ENCODE measurements at places on chromosomes 5 and 9. TPM values are rescaled to one million over a fixed set of nuclear protein-coding genes. Genes with fewer than 3 reads are reported as not detected.

DNA sequence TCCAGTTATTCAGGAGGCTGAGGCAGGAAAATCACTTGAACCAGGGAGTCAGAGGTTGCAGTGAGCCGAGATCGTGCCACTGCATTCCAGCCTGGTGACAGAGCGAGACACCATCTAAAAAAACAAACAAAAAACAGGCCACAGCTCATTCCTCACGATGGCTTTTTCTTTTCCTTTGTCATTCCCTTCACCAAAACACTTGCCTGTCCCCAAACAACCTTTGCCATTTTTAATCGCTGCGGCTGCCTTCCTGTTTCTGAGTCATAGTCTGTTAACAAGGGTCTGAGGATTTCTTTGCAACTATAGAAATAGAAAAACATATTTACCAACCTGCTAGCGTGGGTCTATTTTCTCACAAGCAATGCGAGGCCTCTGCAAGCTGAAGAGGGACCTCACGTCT, 123.0 kb upstream of the FSTL4 start:
- no peak for DNase-seq

DNA sequence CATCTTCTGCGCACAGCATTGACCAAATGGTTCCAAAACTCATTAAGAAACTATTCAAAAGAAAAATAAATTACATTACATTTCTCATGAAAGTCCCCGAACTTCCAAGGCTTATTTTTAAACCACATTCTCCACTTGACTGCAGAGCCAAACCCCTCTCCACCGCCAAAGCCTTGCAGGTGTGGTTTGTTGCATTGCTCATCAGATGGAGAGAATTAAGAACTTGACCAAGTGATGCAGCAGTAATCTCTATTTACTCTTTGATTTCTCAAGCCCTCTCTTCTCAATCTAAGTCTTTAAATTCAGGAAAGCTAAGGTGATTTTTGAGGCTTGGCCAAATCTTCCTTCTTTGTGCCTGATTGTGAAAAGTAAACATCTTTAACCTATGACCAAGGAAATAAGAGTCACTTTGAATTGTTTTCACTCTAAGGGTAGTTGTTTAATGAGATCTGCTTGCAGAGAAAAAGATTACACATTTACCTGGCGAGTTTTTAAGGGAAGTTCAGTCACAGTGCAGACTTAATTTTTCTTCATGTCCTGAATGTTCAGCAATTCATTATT, 290.5 kb upstream of the ITGA1 start:
- no peaks in the 10 kb centered on the region for H3K4me1 ChIP-seq
- DNase-seq: no peak
- H3K36me3 ChIP-seq: no peaks in the 10 kb centered on the region
- no peaks in the 10 kb centered on the region for H3K27me3 ChIP-seq
- H3K27ac ChIP-seq: no peak overlapping the region

CCDC187 gene
- not detected for total RNA-seq

- peaks cover 34% of the 10 kb centered on the region for H3K4me1 ChIP-seq
- no peaks in the 10 kb centered on the region for H3K36me3 ChIP-seq
- no peak overlapping the region for H3K27ac ChIP-seq
These were observed 960 bp downstream of the NR2F1 start for GRCh38 chr5:93583768-93584595.

ENTPD8 gene
- not detected for total RNA-seq

DNA sequence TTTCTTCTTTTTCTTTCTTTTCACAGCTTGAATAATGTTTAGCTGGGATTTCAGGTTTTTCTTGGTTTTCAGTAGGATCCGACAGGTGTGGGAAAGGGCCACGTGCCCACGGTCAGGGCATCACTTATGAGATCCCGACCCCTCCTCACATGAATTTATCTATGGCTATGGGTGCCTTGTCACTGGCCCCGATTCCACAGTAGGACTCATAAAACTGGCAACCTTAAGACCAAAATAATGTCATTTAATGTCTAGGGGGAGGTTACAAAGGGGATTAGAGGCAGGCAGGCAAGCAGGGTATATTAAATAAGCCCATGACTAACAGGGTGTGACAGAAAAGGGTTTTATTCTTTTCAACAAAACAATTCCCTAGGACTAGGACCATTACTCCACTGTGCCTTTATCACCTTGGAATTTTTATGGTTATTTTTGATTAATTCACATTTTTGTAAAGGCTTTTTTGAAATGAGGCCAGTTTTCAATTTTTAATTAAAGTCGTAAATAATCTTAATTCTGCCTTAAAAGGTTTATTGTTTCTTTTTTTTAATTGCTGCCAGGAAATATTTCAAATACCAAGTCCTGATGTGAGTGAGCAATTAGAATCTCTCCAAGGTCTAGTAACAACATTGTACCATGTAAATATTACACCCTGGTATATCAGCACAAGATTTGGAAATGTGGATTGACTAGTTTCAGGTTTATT, 370.4 kb downstream of the GLIS3 start:
- H3K36me3 ChIP-seq: no peaks in the 10 kb centered on the region
- H3K27ac ChIP-seq: no peak overlapping the region
- no peak for DNase-seq
- H3K4me3 ChIP-seq: no peak overlapping the region
- no peaks in the 10 kb centered on the region for H3K4me1 ChIP-seq

DNA sequence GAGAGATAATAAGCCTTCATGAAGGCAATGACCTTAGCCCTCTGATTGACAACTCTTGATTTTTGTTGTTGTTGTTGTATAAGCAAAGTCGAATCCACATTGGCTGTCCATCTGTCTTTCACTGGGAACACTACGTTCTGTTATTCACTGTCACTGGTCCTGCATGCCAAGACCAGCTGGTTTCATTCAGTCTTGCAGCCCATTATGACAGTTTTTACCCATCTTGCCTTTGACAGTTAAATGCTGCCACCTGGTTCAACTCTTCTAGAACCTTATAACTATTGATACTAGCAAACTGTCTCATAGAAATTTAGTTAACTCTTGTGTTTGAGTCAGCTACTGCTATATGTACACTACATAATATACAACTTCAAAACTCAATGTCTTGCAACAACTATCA, 382.3 kb upstream of the CDH10 start:
- H3K4me3 ChIP-seq: no peak overlapping the region
- DNase-seq: no peak
- no peak overlapping the region for H3K27ac ChIP-seq
- H3K27me3 ChIP-seq: no peaks in the 10 kb centered on the region

ADAMTS12 gene
- 1.1 TPM for total RNA-seq

- H3K27me3 ChIP-seq: no peaks in the 10 kb centered on the region
- no peaks in the 10 kb centered on the region for H3K4me1 ChIP-seq
- no peak overlapping the region for H3K4me3 ChIP-seq
- no peak overlapping the region for H3K27ac ChIP-seq
- H3K36me3 ChIP-seq: no peaks in the 10 kb centered on the region
- no peak for DNase-seq
These were observed 225.5 kb downstream of the PTPRD start for GRCh38 chr9:10387282-10387681.

- H3K4me3 ChIP-seq: no peak overlapping the region
- no peaks in the 10 kb centered on the region for H3K27me3 ChIP-seq
These were observed 28.7 kb downstream of the STRBP start for GRCh38 chr9:123239726-123240125.

DNA sequence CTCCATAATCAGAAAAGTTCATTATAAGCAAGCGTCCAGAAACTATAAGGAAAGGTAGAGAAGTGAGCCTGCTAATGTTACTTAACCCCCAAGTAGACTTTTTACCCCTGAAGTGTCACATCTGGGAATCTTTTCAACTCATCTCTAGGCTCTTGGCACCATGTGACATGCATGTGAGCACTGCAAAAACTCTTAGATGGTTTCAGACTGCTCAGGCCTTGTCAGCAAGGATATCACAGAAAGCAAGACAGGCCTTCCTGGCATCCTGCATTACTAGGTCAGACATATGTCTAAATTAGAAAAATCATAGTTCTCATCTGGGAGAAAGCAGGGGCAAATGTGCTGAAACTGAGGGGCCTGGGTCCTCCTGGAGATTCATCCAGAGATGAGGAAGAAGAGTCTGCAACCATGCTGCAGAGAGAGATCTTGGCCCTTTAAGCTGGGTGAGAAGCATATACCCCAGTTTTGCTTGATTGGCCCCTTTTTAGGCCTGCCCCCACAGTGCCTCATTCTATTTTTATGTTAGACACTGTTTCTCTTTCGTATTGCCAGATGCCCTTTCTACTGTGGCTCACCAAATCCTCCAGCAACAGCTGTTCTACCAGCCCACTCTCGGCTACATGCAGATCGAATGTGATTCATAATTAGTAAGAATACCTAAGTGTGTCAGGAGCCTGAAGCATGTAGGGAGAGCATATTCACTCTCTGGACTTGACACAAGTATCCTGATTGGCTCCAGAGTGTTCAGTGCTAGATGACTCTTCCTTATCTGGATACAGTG, 19.0 kb downstream of the TMEM8B start:
- no peaks in the 10 kb centered on the region for H3K36me3 ChIP-seq
- peak overlapping the region; percentile 66 for H3K27ac ChIP-seq
- H3K27me3 ChIP-seq: no peaks in the 10 kb centered on the region
- no peak for DNase-seq
- no peak overlapping the region for H3K4me3 ChIP-seq

GRCh38 chr5:133440467-133441115, 171.8 kb downstream of the FSTL4 start:
- no peaks in the 10 kb centered on the region for H3K36me3 ChIP-seq
- no peaks in the 10 kb centered on the region for H3K4me1 ChIP-seq
- peak overlapping the region; percentile 36 for H3K27ac ChIP-seq
- no peaks in the 10 kb centered on the region for H3K27me3 ChIP-seq

STPG3 gene
- not detected for total RNA-seq

GRCh38 chr5:148091991-148092964, 28.5 kb downstream of the SPINK5 start:
- no peaks in the 10 kb centered on the region for H3K4me1 ChIP-seq
- H3K27ac ChIP-seq: no peak overlapping the region
- H3K36me3 ChIP-seq: no peaks in the 10 kb centered on the region
- DNase-seq: no peak

DNA sequence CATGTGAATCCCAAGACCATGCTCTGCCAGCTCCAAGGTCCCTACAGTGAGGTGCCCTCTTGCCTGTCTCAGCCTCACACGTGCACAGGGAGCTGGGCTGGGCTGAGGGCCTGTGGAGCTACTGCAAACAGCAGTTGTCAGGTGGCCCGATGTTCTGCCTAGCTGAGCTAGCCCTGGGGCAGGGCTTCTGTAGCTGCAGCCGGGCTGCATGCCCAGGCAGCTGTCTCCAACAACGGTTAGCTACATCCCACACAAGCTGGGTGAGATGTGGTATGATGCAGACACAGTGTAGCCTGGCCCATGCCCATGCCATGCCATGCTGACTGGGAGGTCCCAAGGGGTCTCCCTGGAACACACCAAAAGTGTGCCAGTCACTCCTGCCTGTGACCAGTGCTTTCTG, 62.0 kb downstream of the MACROH2A1 start:
- no peaks in the 10 kb centered on the region for H3K27me3 ChIP-seq
- no peak overlapping the region for H3K27ac ChIP-seq
- peaks cover 94% of the 10 kb centered on the region for H3K36me3 ChIP-seq
- peaks cover 17% of the 10 kb centered on the region for H3K4me1 ChIP-seq
- no peak overlapping the region for H3K4me3 ChIP-seq

GRCh38 chr9:78574354-78575045, 277.6 kb downstream of the PSAT1 start:
- H3K4me1 ChIP-seq: no peaks in the 10 kb centered on the region
- no peaks in the 10 kb centered on the region for H3K27me3 ChIP-seq

- no peaks in the 10 kb centered on the region for H3K36me3 ChIP-seq
- peak overlapping the region; percentile 9 for H3K27ac ChIP-seq
- H3K4me1 ChIP-seq: peaks cover 14% of the 10 kb centered on the region
- DNase-seq: no peak
These were observed 70.8 kb upstream of the STARD4 start for GRCh38 chr5:111582993-111583601.

MRRF gene
- 33.3 TPM for total RNA-seq

WNT8A gene
- not detected for total RNA-seq

OLFML2A gene
- total RNA-seq: 31.4 TPM

DNA sequence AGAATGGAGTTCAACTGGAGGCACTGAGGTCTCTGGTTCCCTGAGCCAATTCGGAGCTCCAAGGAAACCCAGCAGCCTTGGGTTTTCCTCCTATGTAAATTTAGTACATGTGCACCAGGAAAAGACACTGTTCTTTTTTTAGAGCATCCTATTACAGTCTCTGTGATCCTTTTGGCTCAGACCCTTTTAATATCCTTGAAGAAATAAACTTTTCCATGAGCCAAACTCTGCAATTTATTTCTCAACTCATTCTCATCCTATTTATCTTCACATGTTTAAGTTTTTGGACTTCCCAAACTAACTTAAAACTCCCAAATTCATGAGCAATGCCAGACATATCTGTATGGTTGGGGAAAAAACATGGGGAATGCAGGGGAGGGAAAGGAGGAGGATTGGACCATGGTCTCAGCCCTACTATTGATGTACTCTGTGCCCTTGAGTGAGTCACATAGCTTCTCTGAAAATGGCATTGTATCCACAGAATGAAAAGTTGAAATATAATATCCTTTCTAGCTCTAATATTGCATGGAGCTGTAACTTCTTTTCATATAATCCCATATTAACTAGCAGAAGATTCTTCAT, 76.6 kb downstream of the PAPPA start:
- no peaks in the 10 kb centered on the region for H3K27me3 ChIP-seq
- H3K4me1 ChIP-seq: no peaks in the 10 kb centered on the region
- no peak for DNase-seq

PTTG1 gene
- total RNA-seq: 1.4 TPM

- H3K4me3 ChIP-seq: no peak overlapping the region
- H3K27ac ChIP-seq: no peak overlapping the region
- H3K36me3 ChIP-seq: no peaks in the 10 kb centered on the region
- no peaks in the 10 kb centered on the region for H3K27me3 ChIP-seq
These were observed 76.7 kb downstream of the FGF1 start for GRCh38 chr5:142609142-142609541.

GRCh38 chr5:61407706-61408270, 75.7 kb downstream of the ZSWIM6 start:
- H3K4me3 ChIP-seq: no peak overlapping the region
- DNase-seq: no peak
- H3K4me1 ChIP-seq: peaks cover 13% of the 10 kb centered on the region
- H3K27me3 ChIP-seq: no peaks in the 10 kb centered on the region

NTRK2 gene
- 2.0 TPM for total RNA-seq

DNA sequence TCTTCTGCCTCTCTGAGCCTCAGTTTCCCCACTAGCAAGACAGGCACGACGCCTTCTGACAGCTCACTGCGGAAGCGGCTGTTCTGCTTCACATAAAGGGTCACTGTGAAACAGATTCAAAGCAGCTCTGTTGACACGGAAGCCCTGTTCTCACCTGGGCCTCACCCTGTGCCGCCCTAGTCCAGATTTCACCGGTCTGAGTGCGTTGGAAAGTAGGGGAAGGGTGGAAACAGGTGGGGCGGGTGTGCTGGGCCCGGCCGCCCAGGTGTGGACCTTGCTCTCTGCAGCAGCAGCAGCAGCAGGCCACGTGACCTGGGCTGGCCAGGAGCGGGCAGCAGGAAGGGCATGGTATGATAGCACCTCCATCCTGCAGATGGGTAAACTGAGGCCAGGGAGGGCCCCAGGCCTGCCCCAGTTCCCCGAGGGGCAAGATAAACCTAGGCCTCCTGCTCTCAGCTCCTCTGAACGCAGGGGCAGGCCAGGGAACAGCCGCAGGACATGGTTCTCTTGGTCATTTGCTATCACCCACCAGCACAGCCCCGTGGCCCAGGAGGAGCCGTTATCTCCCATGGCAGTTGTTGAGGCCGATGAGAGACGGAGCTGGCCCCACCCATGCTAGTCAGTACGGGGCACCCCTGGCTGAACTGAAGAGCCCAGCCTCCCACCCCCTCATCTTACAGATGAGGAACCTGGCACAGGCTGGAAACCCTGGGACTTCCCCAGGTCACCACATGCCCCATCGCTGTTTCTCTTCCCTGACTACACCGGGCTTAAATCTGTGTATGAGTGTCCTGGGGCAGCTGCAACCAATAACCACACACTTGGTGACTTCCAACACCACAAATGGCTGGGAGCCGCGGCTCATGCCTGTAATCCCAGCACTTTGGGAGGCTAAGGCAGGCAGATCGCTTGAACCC, 12.1 kb downstream of the PTGES2 start:
- H3K4me1 ChIP-seq: peaks cover 3% of the 10 kb centered on the region
- no peak for DNase-seq
- H3K27ac ChIP-seq: no peak overlapping the region
- no peak overlapping the region for H3K4me3 ChIP-seq

Data from heart right ventricle (tissue), 16 donors.